ENCODE measurements at places on chromosomes 2 and 18.

GRCh38 chr18:3612315-3612714 is 162.3 kb downstream of the TGIF1 start:
- no peak for DNase-seq

DNA sequence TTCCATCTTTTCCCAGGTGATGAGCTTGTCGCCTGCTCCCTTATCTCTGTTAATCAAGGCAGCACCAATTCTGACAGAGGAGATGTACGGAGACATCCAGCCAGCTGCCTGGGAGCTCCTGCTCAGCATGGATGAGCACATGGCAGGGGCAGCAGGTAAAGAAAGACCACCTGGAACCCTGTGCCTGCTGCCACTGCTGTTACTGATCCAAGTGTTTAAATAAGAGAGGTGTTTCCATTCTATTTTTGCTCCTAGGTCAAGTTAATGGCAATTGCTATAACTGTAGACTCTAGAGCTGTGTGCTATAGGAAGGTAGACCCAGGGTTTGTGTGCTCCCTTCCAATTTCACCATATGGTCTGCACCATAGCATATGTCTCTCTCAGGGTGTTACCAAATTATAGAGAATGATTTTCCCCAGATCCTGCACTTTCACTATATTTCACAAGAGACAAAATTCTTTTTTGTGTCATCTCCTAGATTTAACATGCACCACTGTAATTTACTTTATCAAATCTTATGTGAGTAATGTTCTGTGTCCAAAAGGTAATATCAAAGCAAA is 88.6 kb upstream of the RPE start:
- no peak for DNase-seq

DNA sequence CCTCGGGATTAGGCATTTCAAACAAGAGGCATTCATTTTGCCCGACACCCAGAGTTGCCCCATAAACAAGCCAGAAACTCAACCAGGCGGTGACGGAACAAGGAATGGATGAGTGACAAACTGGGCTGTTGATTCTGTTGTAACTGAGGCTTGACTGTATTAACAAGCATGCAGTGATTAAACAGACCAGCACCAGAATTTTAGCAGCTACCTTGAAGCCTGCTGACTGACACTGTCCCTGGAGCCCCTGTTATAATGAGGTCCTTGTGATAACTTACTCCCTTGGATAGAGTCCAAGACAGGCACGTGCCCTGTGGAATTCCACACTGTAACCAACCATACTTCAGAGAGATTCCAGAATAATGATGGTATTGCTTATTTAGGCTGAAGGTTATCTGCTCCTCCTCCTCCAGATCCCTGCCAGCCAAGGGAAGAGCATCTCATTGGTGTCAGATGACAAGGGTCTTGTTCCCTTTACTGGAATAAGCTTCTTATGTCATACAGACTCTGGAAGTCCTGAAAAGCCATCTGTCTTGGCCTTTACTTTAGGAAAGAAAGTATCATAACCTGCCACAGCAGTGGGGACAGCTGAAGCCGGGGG is 97.1 kb upstream of the RMDN2 start:
- DNase-seq = no peak

- peak; percentile 49 for DNase-seq
Observed at GRCh38 chr18:52339891-52340371, at the start of gene DCC. DCC (plus strand) TSS chr18:52340197; CDS start chr18:52340788, 591 bp downstream.

- DNase-seq = no peak
Observed at GRCh38 chr18:55605733-55606338, 17.8 kb upstream of the TCF4 start.

DNA sequence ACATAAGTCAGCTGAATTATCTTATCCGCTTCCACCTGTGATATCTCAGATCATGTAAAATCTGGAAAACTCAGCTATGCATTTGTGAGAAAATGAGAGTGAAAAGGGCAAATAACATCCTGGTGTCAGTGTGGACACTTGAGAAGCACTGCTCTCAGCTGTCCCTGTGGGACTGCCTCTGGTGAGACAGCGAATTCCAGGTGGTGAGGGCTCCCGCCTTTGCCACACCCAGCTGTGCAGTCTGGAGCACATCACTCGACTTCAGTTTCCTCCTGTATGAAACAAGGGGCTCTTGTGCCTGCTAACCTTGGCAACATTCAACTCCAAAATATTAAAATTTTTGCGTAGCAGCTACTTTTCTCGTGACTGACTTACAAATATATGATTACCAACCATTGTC is 194.9 kb upstream of the BOD1L2 start:
- DNase-seq = peak; percentile 72

DNA sequence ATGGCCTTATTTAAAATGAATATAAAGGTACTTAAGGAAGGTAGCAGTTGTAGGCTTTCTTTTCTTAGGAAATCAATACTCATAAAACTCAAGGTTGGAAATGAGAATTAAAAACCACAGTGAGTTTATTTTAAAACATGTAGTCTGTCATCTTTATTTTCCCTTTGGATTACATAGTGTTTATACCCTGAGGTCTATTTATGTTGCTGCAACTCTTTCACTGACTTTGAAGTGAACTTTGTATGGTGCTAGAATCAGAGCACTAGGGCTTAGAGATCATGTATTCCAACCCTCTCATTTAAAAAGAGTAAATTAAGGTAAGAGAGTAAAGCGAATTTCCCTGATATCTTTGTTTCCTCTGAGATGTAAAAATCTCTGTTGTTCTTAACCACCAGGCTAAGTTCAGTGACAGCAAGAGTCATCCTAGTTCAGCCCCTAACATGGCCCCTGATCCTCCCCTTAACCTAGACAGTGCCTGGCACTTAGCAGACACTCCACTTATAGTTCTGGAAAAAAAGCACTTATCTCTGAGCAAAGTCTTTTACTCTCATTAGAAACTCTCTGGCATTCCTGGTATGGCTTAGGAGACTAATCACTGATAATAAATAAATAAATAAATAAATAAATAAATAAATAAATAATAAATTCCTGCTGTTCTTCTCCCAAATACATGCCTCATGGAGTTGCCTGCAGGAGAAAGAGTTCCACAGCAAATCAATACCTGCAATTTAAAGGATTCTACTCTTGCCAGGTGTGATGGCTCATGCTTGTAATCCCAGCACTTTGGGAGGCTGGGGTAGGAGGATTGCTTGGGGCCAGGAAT is 33.0 kb upstream of the PPP1R1C start:
- no peak for DNase-seq

DNA sequence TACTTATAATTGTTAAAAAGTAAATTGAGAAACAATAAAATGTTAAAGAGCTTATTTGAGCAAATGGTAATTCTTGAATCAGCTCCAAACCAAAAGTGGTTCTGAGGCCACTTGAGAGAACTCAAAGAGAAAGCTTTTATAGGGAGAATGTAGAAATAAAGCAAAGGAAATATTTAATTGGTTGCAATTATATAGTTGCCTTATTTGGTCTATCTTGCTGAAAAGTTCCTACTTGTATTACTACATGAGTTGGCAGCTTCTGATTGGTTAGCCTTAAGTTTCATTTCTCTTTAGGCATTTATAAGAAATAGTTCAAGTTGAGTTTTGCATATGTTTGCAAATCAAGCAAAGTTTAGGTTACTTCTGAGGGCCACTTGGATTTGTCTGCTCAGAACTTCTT is 38.1 kb downstream of the SCN2A start:
- DNase-seq = no peak

DNA sequence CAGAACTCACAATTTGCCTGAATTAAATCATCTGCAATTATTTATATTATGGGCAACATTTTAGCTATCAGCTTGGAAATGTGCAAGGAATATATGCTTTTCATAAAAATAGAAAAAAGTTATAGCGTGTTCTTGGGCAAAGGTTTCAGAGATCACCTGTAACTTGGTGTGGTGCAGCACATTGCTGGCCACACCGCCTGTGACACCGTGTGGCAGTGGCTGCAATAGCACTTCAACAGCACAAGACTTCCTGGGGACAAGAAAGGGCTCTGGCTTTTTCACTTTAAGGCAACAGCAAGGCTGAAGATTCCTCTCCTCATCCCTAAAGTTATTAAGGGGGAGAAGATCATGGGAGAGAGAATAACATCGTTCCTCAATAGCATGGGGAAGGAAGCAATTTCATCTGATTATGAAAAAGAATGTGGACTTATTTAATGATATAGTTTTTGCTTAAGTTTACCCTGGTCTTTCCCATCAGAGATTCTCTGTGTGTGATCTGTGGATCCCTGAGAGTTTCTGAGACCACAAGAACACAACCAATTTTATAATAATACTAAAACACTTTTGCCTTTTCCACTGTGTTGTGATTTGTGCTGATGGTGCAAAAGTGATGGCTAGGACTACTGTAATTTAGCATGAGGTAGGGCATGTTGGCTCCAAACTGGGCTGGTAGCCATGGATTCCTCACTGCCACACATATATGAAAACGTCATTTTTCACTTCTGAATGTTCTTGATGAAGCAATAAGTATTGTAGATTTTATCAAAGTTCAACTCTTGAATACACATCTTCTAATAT is 15.0 kb upstream of the SERPINB3 start:
- DNase-seq = peak; percentile 13

DNA sequence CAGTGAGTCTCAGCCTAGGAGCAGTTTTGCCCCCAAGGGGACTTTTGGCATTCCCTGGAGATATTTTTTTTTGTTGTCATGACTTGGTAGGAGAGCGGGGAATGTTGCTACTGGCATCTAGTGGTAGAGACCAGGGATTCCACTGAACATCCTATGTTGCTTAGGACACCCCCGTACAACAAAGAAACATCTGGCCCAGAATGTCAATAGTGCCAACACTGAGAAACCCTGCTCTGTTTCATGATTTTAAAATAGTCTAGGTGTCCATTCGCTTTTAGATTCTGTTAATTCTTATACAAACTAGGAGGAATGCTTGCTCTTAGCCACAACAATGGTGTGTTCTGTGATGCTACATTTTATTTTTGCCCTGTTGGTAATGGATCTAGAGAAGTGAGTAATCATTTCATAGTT is 225.8 kb upstream of the SIX3 start:
- DNase-seq = peak; percentile 3

DNA sequence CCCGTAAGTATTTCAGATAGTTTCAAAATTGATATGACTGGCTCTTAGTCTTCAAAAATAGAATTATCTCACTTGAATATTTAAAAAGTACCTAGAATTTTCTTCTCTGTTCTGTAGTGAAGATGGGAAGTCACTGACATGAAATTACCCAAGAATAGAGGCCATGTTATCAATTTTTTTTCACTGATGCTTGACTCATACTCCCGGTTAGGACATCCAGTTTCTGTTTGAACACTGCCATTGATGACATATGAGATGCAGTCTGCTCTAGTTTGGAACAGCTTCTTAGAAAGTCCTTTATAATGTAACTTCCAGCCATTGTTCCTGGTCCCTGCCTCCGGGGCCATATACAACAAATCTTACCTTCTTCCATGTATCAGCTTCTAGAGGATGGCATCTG is 26.0 kb downstream of the MAP3K20 start:
- no peak for DNase-seq

DNA sequence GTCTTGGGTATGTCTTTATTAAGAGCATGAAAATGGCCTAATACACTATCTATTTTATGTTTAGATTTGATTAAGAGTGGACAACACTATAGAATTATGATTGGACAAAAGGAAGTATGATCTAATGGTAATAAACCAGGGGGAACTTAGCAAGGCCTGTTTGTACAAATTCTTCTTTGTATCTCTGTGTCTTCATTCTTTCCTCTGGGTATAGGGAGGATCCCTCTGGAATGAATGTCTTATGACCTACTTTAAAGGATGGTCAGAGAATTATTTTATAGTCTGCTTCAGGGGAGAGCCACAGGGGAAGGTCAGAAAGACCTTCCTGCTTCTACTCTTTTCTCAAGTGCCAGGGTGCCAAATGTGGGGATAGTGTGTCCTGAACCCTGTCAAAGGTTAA is 42.8 kb upstream of the FANCL start:
- DNase-seq = no peak

- DNase-seq = no peak
Observed at GRCh38 chr2:15023221-15023620, 390.7 kb downstream of the LRATD1 start.

DNA sequence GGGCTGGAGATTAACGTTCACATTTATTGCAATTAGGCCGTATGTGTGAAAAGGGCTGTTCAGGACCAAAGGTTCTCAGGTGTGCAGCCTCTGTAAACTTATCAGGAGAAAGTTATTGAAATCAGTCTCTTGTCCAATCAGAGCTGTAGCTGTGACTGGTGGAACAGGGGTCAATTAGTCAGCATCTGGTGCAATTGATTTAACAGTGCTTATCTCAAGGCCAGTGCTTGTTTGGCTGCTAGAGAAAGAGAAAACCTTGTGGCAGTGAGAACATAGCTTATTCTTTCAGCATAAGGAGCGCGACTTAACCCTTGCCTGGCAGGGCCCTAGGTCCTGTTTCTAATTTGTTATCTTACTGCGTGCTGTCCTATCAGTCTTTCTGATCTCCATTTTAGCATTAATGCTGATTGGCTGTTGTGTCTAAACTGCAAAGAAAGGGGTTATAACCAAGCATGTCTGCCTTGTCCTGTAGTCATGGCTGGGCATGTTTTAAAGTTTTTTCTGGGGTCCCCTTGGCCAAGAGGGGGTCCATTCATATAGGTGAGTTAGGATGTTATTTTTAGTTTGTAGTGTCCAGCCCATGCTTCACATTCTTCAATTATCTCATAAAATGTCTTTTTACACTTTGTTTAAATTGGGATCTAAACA is 66.4 kb downstream of the CYB5A start:
- DNase-seq = no peak

DNA sequence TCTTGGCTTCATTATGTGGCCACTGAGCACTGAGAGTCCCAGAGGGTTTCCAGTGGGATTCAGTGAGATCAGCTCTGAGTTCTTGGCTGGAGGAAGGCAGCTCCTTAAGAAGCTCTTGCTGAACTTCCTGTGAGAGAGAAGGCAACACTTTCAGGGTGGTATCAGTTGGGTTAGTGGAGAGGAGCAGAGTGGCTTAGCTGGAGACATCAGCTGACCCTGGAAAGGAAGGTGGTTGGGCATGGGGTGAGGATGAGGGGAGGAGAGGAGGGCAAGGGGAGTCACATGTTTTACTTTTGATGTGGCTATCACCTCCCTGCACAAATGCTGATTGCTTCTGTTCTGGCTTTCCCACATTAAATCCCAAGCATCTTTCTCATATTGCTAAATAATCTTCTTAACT is 95.1 kb downstream of the ACOXL start:
- no peak for DNase-seq

DNA sequence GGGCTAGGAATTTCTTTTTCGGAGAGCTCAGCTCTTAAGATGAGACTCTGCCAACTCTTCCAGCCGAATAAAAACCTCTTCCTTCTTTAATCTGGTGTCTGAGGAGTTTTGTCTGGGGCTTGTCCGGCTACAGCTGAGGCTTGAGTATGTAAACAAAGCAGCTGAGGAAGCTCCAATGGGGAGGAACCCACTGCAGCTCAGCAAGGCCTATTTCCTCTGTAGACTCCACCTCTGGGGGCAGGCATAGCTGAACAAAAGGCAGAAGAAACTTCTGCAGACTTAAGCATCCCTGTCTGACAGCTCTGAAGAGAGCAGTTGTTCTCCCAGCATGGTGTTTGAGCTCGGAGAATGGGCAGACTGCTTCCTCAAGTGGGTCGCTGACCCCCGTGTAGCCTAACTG is 838.7 kb downstream of the CCDC85A start:
- no peak for DNase-seq

- DNase-seq = peak; percentile 19
Observed at GRCh38 chr18:73942081-73942625, 205.5 kb downstream of the FBXO15 start.

- DNase-seq = no peak
Observed at GRCh38 chr2:33494155-33494779, 17.8 kb downstream of the RASGRP3 start.

- DNase-seq = no peak
Observed at GRCh38 chr18:43965691-43966090, 688.4 kb upstream of the SYT4 start.
